GM12878 (cell line): ENCODE measurements at places on chromosomes 1 and 21. TPM values are rescaled to one million over a fixed set of nuclear protein-coding genes. Genes with fewer than 3 reads are reported as not detected.

Gene FOXO6
- 0.13 TPM in 1 of 2 replicates, not detected in the other for total RNA-seq

Gene CSRP1
- total RNA-seq = 67.9 and 79.8 TPM in 2 replicates

Gene FAM72C
- 7.2 and 9.1 TPM in 2 replicates for total RNA-seq

Gene CCDC17
- 1.7 and 1.9 TPM in 2 replicates for total RNA-seq

Gene FAAH
- 0.72 and 0.77 TPM in 2 replicates for total RNA-seq

Gene HFM1
- total RNA-seq = not detected in 2 replicates

Gene CR2
- 67.3 and 74.8 TPM in 2 replicates for total RNA-seq

Gene CD244
- 0.35 and 0.80 TPM in 2 replicates for total RNA-seq

Gene IFI44L
- total RNA-seq = 187 and 193 TPM in 2 replicates

Gene SPRR3
- total RNA-seq = not detected in 2 replicates

Gene PTAFR
- 25.5 and 28.4 TPM in 2 replicates for total RNA-seq

Gene LAMB3
- 0.31 and 0.64 TPM in 2 replicates for total RNA-seq

Gene SH2D1B
- total RNA-seq = not detected in 2 replicates

Gene OR2M3
- not detected in 2 replicates for total RNA-seq

Gene DIRAS3
- total RNA-seq = not detected in 2 replicates

Gene SPRR1A
- not detected in 2 replicates for total RNA-seq

Gene GPA33
- total RNA-seq = 0.21 and 0.88 TPM in 2 replicates
